Stomach (tissue), 19 donors: ENCODE measurements at places on chromosomes 2 and 18.

DNA sequence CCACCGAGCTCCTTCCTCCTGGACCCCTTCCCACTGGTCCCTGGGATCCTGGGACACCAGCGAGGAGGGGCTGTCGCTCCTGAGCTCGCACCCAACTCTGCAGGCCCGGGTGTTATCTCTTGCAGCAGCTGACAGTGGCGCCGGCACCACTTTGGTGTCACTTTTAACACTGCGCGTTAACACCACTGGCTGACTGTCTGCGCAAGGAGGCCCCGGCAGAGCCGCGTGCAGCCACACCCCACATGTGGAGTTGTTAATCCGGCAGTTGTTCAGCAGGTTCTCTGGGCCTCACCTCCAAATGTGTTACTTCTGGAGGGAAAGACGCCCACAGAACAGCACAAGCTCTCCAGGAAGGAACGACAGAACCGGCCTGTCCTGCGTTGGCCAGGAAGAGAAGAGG, 155.0 kb upstream of the GLI2 start:
- DNase-seq, result peak; percentile 60

DNA sequence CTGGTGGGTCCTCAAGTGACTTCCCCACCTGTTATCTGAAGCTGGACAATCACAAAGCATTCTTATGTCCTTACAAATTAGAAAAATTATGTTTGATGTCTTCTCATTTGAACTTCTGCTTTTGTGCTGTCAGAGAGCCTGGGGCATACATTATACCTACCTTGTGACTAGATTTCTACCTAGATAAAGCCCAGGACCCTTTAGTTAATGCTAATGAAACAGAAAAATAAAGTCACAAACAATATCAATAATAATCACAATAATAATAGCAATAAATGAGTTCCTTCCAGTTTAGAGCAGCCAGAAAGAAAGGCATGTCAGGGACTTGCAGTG, 456.4 kb downstream of the SETBP1 start:
- DNase-seq, result no peak

GRCh38 chr2:173860082-173860481, 105.1 kb downstream of the SP3 start:
- no peak for DNase-seq

- DNase-seq, result no peak
Measured at GRCh38 chr2:152050341-152050740, 48.5 kb downstream of the CACNB4 start.

- DNase-seq, result no peak
Measured at GRCh38 chr2:98598781-98599428, 9.4 kb downstream of the COA5 start.

DNA sequence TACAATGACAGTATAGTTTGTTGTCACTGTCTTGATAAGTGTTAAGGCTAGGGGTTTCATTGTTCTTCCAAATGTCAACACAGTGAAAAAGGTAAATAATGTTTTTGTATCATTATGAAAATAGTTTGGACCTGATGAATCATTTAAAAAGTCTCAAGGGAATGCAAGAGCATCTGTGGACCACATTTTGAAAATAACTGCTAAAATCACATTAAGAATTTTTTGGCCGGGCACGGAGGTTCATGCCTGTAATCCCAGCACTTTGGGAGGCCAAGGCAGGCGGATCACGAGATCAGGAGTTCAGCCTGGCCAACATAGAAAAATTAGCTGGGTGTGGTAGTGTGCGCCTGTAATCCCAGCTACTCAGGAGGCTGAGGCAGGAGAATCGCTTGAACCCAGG, 10.3 kb downstream of the SCN1A start:
- DNase-seq, result no peak

DNA sequence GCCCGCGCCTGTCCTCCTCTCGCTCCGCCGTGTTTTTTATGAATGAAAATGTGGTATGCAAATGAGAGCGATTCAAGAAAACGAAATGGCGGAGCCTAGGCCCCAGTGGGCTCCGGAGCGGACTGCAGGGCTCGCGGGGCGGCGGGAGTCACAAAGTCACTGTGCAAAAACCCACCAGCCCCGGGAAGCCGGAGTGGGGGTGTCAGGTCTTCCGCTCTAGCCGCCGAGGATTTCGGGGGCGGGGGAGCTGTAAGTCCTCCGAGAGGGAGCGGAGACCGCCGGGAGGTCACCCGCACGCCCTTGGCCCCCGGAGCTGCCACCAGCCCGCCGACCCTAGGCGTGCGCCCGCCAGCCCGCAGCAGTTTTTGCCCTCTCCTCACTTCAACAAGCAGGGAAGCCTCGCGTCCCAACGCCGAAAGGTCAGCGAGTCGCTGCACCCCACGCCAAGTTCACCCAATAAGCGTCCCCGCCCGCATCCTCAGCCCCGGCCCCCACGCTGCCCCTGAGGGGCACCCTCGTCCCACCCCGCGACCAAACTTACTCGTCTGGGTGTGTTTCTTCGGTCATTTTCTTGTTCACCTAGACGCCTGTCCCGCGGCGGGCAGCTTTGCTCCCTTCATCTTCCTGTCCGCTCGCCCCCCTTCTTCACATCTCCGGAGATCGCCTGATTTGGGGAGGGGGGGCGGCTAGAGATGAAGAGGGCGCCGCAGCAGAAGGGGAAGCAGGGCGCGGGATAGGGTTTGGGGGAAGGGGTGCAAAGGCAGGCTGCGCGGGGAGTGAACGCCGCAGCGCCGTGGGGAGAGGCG, 775 bp downstream of the SPRED2 start:
- DNase-seq, result peak; percentile 37

- no peak for DNase-seq
Measured at GRCh38 chr2:129914538-129915302, 64.7 kb upstream of the RAB6C start.

GRCh38 chr2:108916122-108916795, 72.8 kb downstream of the EDAR start:
- peak; percentile 9 for DNase-seq

DNA sequence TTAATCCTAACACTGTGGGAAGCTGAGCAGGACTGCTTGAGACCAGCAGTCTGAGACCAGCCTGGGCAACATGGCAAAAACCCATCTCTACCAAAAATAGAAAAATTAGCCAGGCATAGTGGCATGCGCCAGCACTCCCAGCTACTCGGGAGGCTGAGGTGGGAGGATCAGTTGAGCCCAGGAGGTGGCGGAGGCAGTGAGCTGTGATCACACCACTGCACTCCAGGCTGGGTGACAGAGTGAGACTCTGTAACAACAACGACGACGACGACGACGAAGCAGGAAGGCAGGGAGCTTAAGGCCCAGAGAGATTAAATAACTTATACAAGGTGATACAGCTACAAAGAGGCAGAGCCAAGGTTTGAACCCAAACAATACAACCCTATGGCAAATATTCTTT, 37.3 kb downstream of the CFAP36 start:
- DNase-seq, result no peak

DNA sequence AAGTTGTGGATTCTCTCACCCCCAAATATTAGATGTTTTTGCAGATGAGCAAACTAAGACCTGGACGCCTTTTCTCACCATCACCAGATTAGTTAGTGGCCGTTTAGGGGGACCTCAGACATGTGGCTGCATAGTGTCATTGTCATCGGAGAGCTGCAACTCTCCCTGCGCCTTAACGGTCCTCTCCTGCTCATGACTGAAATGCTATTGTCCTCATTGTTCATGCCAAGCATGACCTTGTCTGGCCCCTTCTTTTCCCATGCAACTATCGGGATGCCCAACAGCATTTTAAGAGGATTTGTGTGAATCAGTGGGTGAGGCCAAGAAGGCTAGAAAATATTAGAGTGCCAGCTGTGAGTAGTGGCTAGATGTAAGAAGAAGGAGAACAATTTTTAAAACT, 174.2 kb downstream of the SOCS6 start:
- no peak for DNase-seq

- DNase-seq, result no peak
Measured at GRCh38 chr18:1653873-1654272, 749.2 kb downstream of the ADCYAP1 start.

DNA sequence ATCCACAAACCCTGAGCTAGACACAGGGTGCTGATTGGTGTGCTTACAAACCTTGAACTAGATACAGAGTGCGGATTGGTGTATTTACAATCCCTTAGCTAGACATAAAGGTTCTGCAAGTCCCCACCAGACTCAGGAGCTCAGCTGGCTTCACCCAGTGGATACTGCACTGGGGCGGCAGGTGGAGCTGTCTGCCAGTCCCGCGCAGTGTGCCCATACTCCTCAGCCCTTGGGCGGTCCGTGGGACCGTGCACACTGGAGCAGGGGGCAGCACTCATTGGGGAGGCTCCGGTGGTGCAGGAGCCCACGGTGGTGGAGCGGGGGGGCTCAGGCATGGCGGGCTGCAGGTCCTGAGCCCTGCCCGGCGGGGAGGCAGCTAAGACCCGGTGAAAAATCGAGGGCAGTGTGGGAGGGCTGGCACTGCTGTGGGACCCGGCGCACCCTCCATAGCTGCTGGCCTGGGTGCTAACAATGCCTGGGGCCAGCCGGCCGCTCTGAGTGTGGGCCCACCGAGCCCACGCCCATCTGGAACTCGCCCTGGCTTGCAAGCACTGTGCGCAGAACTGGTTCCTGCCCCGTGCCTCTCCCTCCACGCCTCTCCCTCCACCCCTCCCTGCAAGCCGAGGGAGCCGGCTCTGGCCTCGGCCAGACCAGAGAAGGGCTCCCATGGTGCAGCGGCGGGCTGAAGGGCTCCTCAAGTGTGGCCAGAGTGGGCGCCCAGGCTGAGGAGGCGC, 75.6 kb downstream of the MOB4 start:
- DNase-seq, result no peak
